ENCODE measurements at places on chromosomes 1 and 21.

DNA sequence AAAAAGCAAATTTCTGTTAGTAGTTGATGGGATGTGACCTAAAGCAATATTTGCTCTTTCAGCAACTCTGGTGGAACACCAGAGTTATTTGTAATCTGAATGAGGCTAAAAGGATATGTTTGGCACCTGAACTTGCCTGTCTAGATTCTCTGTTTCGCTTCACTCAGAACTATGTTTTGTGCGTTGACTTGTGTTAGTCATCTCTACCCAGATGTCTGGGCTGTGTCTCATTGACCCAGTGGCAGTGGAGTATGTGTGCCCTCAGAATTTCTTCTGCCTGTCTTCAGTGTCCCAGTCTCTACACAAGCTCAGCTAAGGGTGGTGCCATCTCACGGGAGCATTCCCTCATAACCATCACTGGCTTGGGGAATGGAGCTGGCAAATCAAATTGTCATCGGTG is 13.9 kb downstream of the KCNK1 start:
- no peak for DNase-seq

DNA sequence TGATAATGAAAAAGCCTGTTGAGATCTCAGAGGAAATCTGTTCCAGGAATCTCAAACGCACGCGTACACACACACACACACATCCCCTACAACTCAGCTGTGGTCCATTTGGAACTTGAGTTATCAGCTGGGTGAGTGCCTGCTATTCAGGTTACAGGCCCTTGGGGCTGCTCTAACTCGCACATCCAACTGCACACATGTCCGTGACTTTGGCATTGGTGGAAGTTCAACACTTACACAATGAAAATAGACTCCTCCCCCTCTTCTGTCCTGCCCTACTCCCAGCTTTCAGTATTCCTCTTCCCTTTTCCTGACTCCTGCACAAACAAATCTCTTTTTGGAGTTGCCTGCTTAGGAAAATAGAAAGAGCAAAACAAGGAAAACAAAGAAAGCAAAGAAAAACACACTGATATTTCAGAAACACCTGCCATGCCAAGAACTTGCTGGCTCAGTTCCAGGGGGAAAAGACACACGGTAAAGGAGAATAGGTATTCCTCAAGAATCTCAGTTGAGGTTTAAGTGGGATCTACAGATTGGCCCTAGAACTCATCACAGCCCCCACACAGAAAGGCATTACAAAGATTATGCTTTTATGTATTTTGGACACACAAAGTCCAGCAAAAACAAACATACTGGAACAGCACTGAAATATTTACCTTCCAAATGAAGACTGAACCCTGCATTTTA is 140.9 kb downstream of the TGFBR3 start:
- DNase-seq = peak; percentile 50

DNA sequence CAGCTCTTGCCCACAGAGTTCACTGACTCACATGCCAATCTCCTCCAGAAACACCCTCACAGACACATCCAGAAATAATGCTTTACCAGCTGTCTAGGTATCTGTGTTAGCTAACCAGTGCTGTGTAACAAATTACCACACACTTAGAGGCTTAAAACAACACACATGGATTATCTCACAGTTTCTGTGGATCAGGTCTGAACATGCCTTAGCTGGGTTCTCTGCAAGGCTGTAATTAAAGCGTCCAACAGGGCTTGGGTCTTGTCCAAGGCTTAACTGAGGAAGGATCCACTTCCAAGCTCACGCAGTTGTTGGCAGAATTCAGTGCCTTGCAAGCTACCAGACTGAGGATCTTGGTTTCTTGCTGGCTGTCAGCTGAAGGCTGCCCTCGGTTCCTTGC is 92.5 kb upstream of the RGS4 start:
- DNase-seq = peak; percentile 57

DNA sequence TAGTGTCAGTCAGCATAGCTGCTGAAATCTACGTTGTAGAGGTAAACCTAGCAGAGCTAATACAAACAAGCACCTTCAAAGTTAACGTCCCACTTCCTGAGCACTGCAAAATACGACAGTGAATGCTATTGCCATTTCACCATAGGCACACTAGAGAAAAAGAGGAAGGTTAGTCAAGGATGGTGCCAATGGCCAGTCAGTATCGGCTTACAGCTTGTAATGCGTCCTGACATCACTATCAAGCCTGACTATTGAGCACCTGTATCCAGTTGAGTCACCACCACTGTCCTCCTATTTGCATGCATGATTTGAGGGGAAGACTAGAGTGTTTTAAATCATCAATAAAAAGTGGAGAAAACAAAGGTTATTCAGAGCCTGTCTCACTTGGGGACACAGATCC is 34.4 kb downstream of the NUCKS1 start:
- DNase-seq = no peak
